ENCODE measurements at places on chromosomes 16 and 17.

DNA sequence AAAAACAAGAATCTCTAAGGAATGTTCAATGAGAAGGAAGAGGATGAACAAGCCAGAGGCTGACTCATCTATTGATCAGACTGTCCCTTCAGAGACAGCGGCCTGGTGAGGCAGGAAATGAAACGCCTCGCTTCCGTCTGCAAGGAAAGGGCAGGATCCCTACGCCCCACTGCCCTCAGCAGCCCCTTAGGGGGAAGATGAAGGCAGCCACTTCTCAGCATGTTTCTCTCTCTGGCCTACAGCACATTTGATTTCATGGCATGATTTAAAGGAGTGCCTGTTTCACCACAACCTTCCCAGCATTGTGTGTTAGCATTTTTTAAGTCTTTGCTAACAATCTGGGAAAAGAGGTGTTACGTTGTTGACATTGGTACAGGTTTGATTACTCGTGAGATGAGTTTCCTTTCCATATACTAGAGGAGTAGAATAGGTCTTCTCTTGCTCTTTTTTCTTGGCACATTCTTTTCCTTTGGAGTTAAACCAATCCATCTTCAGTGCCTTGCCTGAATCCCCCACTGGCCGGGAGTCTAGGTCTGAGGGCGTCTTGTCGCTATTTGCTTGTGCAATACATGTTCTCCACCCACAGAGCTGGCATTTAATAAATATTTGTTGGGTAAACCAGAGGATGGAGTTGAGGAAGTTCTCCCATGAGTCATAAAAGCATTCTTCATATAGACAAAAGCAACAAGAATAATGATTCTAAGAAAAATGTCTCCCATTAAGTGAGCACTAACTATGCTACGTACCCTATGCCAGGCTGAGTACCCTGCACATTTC is 47.4 kb downstream of the RBFOX3 start:
- H3K36me3 ChIP-seq = peaks cover 3% of the 10 kb centered on the region
- H3K27ac ChIP-seq = no peak overlapping the region
- H3K27me3 ChIP-seq = peaks cover 26% of the 10 kb centered on the region
- no peaks in the 10 kb centered on the region for H3K4me1 ChIP-seq

DNA sequence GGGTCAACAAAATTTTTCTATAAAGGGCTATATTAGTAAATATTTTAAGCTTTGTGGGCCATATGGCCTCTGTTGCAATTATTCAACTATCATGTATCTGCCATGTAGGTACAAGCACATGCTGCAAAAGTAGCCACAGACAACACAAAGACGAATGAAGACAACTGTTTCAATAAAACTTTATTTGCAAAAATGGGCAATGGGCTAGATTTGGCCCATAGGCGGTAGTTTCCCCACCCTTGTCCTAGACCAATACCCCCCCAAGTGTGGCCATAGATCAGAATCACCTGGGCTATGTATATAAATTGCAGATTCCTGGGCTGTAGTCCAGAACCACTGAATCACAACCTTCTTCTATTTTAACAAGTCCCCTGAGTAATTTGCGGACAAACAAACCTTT is 331.0 kb upstream of the PSMD7 start:
- no peaks in the 10 kb centered on the region for H3K27me3 ChIP-seq
- no peaks in the 10 kb centered on the region for H3K4me1 ChIP-seq
- H3K4me3 ChIP-seq = no peak overlapping the region
- no peaks in the 10 kb centered on the region for H3K36me3 ChIP-seq
- no peak overlapping the region for H3K27ac ChIP-seq

- no peak for DNase-seq
- no peak overlapping the region for H3K27ac ChIP-seq
These were observed 6.7 kb downstream of the BBS2 start for GRCh38 chr16:56513091-56513490.

DNA sequence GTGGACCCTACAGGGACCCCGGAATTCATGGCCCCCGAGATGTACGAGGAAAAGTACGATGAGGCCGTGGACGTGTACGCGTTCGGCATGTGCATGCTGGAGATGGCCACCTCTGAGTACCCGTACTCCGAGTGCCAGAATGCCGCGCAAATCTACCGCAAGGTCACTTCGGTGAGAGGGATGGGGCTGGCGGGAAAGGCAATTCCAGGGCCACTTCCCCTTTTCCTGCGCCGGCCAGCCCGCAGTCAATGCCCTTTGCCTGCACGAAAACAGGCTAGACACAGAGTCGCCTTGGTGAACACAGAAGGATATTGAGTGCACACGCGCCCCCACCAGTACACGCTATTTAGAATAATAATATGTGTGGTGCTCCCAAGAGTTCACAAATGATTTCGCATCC is 4.0 kb downstream of the WNK4 start:
- H3K36me3 ChIP-seq = peaks cover 4% of the 10 kb centered on the region
- H3K4me3 ChIP-seq = peak overlapping the region; percentile 37
- H3K27me3 ChIP-seq = peaks cover 70% of the 10 kb centered on the region
- DNase-seq = no peak

DNA sequence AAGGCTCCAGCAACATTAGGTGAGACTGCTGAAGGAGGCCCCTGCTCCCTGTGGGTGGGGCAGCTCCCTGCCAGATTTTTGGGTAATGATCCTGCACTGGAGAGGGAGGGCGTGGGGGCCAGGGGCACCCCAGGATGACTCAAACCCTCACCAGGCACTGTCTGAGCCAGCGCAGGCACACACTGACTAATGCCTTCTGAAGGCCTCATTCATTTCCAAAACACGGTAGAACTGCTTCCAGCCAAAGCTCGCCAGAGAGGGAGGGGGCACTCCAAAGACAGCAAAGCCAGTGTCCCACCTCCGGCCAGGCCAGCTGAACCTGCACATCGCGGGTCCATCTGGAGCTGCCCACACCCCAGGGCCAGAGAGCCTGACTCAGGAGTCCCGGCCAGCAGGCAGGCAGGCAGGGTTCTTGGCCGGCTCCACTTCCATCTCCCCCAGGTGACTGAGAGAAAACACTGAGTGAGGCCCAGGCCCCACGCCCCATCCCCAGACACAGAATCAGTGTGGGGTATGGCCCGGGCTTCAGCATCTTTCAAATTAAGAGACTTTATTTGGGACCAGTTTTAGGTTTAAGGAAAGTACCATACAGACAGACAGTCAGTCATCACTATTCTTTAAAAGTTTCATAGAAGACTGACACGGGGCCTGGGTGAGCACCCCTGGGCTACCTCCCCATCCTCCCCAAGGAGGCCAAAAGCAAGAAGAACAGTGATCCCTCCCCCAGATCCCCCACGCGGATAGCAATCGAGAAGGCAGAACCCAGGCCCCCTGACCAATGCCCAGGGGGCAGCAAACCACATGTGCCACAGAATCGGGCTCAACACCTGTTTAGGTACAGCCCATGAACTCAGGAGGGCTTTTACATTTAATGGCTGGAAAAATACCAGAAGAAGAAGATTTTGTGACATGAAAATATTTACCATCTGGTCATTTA is 2.3 kb downstream of the PIEZO1 start:
- no peaks in the 10 kb centered on the region for H3K27me3 ChIP-seq
- DNase-seq = no peak
- H3K36me3 ChIP-seq = peaks cover 26% of the 10 kb centered on the region
- peak overlapping the region; percentile 75 for H3K4me3 ChIP-seq
- H3K27ac ChIP-seq = peak overlapping the region; percentile 91

DNA sequence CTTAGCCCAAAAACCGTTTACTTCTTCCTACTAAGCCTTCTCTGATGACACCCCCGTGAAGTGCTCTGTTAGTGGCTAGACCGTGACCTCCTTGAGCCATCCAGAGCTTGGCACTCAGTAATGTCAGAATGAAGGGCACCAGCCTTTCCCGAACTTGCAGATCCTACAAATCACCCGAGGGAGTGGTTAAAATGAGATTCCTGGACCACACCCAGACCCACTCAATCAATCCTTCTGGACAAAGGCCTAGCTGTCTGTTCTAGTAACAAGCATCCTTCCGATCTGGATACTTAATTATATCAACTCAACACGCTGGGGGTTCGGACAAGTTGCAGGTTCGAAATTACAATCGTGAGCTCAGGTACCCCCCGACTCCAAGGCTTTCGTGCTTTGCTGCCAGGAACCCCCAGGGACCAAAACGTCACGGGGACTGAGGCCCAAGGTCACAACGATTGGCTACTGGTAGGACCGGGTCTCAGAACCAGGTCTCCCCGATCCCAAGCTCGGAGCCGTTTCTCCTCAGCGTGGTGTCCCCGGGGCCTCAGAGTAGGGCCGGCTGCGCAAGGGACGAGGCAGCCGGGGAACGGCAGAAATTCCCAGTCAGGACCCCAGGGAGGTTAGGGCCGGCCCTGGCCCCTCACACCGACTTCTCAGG is 527 bp downstream of the CIAPIN1 start:
- DNase-seq = no peak
- H3K36me3 ChIP-seq = peaks cover 10% of the 10 kb centered on the region
- no peaks in the 10 kb centered on the region for H3K27me3 ChIP-seq
- H3K27ac ChIP-seq = peak overlapping the region; percentile 94

DNA sequence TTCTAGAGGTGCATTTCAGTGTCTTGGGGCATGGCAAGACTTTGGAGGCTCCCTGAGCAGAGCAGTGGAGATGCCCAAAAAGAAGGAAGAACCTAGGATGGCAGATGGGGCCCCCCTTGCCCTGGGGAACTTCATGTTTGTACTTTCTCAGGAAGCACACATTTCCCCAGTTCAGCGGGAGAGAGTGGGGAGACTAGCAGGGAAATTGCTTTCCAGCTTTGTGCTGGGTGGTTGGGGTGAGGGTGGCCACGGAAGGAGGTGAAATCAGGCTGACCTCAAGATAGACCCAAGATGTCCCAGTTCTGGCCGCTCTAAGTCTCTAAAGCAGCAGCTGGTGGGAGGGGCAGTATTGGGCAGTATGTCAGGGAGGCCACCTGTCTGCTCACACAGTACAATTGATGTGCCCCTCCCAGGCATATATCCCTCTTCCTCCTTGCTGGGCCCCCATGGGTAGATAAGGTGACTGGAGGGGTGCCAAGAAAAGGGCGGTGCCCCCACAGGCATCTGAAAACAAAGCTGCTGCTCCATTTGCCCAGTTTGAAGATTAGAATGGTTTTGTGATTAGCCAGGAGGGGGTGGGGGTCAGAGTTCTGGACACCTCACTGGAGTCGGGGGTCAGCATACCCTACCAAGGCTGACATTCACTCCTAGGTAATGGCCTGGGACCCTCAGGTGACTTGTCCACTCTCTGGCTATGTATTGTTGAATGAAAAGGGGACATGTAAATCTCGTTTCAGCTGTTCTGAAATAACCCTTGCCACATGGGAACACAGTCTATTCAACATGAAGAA is 17.1 kb upstream of the NAGLU start:
- DNase-seq = no peak
- H3K27me3 ChIP-seq = peaks cover 20% of the 10 kb centered on the region
- no peak overlapping the region for H3K4me3 ChIP-seq
- no peaks in the 10 kb centered on the region for H3K36me3 ChIP-seq
- H3K4me1 ChIP-seq = peaks cover 5% of the 10 kb centered on the region
